ENCODE measurements at places on chromosomes 7 and 10. TPM values are rescaled to one million over a fixed set of nuclear protein-coding genes. Genes with fewer than 3 reads are reported as not detected.
A peak's percentile ranks its signal among the peaks of the same experiment; 100 is the strongest.

- DNase-seq: no peak
Measured at GRCh38 chr7:2164646-2165045, 68.1 kb downstream of the MAD1L1 start.

DNA sequence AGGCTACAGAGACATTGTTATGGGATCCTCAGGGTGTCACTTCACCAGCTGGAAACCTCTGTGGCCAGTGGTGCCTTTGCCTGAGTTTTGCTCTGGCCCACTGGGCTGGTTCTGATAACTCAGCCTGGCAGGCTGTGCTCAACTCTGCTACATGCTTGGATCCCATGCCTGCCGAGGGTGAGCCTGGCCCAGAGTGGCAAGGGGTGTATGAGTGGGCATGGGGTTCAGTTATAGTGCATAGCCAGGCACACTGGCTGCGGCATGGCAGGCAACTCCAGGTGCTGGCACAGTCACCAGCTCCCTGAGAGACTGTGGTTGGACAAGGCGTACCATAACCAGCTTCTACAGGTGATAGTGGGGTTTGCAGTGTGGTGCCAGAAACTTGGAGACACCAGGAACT is 107.0 kb upstream of the PCDH15 start:
- no peak for DNase-seq

DNA sequence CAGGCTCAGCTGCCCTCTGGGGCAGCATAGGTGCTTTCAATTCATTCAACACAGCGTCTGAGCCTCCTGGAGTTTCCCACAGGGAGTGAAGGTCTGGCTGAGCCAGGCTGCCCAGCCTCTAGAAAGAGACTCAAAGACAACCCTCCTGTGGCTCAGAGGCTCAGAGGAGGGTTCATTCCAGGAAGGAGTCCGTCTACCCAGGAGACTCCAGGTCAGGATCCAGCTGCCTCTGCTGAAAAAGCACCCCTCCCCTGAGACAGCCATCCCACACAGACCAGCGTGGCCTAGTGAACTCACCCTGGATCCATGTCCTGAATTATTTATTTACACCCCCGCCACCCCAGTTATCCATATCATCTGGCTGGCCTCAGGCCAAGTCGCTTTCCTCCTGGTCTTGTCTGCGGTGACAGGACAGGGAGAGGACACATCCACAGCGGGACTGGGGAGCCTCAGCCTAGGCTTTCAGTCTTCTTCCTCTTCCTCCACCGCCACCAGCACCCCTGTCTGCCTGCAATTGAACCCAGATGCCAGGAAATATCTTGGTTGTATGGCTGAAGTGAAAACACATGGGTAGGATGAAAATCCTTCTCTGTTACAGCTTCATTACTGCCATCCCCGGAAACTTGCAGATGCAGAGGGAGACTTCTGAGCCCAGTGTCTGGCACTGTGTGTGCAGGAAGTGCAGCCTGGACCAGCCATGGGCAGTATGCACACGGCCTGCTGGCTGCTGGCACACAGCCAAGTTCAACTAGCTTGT is 44.0 kb upstream of the COL13A1 start:
- no peak for DNase-seq

GRCh38 chr7:45435846-45436245 is 138.3 kb upstream of the ADCY1 start:
- no peak for DNase-seq

DNA sequence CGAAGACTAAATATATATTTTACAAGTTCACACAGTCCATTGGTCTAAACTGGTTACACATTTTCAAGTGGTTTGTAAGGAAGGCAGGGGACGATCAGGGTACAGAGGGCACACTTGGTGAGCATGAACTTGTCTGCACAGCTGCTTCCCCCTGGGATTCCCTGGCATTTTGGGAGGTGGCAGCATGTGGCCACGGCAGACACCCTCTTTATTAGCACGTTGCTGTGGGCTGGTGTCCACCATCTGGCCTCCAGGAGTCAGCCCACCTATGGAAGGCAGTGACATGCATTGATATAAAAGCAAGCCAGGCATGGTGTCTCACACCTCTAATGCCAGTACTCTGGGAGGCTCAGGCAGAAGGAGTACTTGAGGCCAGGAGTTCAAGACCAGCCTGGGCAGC is 350.2 kb downstream of the TYW1 start:
- no peak for DNase-seq

DNA sequence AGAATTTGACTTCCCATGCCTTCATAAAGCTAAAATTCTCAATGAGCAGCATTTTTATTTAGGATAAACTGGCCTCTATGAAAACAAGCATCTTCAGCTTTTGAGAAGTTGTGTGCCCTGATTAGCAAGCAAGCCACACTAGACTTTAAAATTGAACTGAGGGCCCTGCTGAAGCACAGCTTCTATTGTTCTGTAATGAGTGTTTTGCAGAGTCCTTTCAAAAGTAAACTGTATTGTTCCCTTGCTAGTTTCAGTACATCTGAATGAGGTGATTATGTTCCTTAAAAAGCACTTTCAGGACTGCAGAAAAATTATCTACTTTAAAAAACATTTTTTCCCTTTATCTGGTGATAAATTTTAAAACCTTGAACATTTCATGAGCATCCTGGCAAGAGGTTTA is 113.3 kb upstream of the PRPS1L1 start:
- DNase-seq: no peak

DNA sequence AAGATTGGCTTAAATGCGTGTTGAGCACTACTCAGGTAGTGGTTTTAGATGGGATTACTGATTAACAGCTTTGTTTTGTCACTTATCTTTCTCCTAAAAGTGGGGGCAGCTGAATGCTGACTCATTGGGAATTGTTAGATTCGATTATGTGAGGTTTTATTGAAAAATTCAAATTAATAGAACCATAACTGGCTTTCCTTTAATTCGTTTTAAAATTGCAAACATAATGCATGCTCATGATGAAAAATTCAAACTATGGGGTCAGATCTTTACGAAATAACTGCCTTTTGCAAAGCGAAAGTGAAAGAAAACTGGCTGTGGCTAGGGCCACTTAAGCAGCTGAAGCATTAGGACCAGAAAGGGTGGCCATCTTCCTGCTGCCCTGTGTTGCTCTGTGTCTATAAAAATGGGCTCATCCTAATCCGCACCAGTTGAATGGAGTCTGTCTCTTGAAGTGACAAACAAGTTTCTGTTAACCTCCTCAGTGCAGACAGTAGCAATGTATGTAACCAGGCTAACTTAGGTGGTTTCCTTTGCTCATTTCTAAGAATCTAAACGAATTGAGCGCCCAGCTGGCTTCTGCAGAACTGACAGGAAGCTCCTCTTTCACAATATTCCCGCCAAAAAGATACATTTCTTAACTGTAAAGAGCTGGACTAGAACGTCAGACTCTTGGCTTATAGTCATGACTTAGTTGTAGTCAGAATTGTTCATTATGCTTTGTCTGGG is 27.8 kb downstream of the DENND10 start:
- no peak for DNase-seq

DNA sequence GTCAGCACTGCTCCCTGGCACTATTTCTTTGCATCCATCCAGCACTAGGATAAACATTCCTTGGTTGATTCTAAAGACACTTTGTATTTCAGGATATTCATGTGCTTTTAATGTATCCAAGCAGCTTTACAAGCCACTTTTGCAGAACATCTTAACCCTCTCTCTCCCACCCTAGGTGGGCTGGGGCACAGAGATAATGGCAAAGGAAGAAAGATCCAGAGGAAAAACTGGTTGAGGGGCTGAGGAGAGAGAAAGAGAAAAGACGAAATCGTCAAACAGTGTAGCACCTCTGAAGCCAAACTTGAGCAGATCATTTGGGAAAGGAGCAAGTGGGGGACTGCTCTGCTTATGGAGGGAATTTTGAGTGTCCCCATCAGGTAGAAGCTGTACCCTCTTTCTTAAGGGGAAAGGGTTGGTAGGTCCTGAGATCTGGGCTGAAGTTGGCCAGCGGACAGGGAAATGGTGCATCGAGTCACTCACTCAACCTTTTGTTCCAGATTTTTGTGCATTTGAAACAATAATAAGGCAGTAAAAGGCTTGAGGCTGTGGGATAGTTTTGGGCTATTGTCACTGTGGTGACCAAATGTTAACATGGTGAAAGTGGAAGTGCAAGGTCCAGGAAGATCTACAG is 4.2 kb upstream of the HOXA13 start:
- DNase-seq: no peak

- DNase-seq: no peak
Measured at GRCh38 chr10:3411044-3411443, 238.5 kb upstream of the PITRM1 start.

DNA sequence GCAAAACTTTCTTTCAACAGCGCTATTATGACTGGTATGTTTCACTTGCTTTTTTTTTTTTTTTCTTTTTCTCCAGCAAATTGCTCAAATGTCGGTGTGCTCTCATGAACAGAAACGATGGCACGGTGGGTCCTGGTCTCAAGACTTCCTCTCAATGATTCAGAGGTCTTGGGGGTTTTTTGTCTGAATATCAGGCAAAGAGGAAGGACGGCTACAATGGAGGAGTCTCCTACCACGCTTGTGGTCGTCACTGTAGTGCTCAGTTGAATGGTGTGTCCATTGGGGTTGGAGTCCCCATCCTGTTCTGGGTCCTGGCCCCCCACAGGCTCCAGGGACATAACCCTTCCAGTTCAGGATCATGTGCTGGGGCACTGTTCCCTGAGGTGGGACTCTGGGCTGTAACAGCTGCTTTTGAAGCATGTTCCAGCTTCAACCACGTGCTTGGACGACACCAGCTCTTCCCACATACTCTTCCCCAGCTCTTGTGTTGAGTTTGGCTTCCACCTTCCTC is 266.7 kb upstream of the KLF6 start:
- no peak for DNase-seq

DNA sequence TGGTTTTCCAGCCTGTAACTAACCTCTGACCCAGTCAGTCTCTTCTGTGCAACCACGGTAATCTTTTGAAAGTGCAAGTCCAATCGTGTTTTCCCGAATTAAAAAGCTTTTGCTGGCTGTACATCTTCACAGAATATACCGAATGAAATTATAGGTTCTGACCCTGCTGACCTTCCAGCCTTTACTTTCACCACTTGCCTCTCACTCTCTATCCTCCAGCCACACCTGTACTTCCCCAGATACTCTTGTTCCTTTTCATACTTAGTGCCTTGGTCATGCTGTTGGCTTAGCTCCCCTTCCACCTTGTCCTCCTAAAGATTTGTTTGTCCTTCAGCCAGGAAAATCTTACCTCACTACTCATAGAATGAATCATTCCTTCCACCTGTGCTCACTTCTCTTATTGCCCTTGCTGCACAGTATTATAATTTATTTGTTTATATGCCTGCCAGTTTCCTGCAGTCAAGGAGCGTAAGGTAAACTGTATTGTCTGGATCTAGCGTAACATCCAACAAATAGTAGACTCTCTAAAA is 2.3 kb upstream of the PNPLA8 start:
- DNase-seq: no peak

DNA sequence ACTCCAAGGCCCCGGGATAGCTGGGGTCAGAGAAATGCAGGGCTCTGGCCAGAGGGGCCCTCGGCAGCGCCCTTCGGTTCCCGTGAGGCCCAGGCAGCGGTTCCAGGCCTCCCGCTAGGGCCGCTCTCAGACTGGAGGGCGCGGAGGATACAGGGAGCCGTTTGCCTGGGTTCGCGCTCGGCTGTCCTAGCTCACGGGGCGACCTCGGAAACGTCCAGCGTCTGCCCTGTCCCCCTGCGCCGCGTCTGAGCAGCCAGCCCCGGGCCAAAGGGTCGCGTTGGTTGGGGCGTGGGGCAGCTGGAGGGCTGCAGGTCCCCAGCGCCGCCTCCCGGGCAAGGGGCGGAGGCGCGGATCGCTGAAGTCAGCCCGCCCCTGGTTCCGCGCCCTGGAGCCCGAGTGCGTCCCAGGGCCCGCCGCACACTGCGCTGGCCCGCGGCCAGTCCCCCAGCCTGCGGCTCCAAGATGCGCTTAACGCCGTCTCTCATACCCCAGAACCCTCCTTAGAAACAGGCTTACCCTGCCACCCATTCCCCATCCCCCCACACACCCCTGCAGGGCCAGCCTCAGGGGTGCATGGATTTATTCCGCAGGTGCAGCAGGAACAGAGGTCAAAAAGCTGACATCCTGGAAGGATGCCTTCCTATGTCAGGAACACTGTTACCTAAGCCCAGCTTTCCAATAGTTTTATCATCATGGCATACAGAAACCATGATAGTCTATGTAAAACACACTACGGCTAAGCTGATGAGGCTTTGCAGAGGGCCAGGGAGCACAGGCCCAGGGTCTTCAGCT is 22.1 kb upstream of the OPN4 start:
- DNase-seq: no peak

DNA sequence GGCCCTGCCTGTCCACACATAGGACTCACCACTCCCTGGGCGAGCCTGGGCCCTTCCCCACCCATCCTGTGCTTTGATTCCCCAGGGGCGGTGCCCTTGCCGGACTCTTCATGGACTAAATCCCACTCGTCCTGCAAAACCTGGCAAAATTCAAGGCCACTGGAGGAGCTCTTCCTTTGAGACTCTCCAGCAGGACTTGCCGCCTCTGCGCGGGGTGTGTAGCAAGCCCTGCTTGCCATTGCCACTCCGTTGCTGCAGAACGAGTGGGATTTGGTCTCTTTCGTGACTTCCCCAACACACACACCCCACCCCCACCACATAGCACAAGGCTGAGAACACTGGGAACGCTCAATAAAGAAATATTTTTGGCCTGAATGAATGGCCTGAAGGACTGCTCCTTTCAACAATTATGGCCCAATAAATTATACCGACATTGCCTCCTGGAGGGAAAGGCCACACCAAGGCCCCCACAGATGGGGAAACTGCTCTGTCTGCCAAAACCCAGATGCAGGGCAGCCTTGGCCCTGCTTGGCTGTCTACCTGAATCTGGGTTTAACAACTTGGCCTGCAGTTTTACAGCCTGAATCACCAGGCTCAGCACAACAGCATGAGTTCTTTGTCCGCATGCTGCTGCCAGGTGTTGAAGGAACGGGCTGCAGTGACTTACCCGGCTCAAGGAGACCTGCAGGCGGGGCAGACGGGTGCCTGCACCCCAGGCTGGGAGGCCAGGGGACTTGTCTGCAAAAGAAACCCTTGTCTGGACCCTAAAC is 72.8 kb upstream of the KAT6B start:
- no peak for DNase-seq

- DNase-seq: no peak
Measured at GRCh38 chr10:14949291-14949690, 4.6 kb downstream of the DCLRE1C start.

GRCh38 chr10:26468700-26469099 is 30.6 kb downstream of the APBB1IP start:
- DNase-seq: no peak

- DNase-seq: peak; percentile 30
Measured at GRCh38 chr7:2870471-2870931, 26.4 kb upstream of the GNA12 start.

DNA sequence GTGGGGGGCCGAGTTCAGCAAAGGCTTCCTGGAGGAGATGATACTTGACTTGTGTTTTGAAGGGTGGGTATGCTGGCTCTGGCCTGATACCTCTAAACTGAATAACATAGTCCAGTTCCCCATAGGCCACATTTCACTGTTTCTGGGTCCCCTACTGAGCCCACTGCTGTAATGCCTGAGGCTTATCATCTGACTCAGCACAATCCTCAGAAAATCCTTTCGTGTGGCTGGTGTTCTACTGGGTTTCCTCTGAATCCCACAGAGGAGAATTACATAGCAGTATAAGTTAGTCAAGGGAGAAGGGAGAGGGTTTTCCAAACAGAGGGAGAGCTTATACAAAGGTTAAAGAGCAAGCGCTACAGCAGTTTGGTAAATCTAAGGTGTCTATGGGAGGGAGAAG is 2.8 kb upstream of the R3HCC1L start:
- DNase-seq: no peak

Gene SLC29A3
- 6.2 TPM for total RNA-seq

Gene PHYHIPL
- total RNA-seq: under 0.01 TPM

Gene RTKN2
- 0.98 TPM for total RNA-seq

Gene CCZ1
- 50.7 TPM for total RNA-seq

Gene PAX4
- total RNA-seq: not detected

Gene OTUD1
- 20.2 TPM for total RNA-seq

Gene CDHR1
- total RNA-seq: 0.16 TPM

Gene NPSR1
- not detected for total RNA-seq

Gene PNLIPRP1
- total RNA-seq: not detected

Gene H2BK1
- total RNA-seq: not detected
